ENCODE measurements at places on chromosomes 12 and 14. TPM values are rescaled to one million over a fixed set of nuclear protein-coding genes. Genes with fewer than 3 reads are reported as not detected.

DNA sequence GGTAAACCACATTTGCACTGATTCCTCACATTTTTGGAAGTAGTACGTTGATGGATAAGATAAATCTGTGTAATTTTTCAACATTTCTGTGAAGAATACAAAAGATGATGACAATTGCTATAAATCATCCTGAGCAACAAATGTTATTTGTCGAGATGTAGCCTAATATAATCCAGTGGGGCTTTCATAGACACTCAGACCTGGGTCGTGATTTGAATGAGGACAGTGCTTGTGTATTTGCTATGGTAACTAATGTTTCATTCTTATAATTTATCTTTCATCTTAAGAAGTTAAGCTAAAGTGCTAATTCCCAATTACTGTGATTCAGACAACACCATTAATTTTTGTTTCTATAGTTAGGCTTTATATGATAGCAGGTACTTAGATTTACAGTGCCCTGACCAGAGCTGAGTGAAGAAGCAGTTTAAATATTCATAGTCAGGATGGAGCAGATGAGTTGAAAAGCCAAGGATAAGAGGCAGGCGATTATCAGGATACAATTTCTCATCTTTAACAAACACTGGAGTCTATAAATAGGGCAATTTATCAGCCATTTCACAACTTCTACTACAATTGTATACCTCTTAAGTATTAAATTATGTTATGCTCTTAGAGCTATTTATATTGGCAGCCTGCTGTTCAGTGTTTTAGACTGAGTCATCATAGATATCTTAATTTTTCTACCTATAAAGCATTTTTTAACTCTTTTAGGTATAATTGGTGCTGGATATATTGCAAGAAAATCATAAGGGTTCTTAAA lies 359.9 kb downstream of the TRHDE start:
- DNase-seq: no peak

DNA sequence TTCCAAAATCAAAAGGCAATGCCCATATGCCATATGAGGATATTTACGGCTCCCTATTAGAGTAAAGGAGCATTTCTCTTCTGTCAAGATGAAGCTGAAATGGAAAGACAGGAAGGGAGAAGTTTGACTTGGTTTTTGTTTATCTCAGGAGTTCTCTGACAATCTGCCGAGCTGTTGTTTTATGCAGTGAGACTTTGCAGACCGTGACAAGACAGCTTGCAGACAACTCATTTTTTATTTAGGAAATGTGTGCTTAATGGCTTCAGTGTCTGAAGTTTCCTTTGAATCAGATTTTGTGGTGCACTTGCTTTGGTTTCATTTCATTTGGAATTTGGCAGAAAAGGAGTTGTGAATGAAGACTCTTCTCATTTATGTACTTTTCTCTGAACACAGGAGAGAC lies 145.4 kb downstream of the C12orf50 start:
- DNase-seq: peak; percentile 14

- DNase-seq: peak; percentile 94
Observed at GRCh38 chr12:46372544-46373300, at the start of gene SLC38A2. SLC38A2 (minus strand) TSS chr12:46372773; CDS start chr12:46371293, 1,480 bp downstream.

DNA sequence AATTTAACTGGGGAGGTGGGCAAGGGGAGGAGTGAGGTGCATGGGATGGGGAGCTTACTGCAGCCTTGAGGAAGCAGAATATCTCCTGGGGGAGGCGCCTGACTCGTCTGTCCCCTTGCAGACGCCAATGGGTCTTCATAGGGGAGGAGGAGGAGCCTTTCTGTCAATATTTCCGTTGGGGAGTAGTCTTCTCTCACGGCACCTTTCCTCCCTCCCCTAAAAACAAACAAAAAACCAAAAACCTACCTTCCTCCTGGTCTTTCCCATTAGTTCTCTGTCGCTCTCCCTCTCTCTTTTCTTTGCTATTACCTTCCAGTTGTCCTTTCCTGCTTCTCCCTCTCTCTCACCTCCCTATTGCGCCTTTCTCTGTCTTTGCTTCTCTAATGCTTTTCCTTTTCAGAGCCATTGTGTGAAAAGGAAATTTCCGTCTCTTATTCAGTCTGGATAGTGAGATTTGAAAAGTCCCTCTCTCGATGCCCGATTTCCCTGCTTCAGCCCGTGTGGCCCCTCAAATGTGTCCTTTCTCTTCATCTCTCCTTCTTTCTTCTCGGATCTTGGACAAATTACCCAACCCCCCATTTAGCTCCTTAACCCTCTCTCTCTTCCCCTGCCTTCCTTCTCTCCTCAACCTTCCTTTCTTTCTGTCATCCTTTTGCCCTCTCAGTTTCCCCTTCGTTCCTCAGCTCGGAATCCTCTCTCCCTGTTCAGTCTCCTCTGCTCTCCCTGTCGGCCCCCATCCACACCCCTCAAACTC lies 5.9 kb downstream of the GPR84 start:
- DNase-seq: no peak

DNA sequence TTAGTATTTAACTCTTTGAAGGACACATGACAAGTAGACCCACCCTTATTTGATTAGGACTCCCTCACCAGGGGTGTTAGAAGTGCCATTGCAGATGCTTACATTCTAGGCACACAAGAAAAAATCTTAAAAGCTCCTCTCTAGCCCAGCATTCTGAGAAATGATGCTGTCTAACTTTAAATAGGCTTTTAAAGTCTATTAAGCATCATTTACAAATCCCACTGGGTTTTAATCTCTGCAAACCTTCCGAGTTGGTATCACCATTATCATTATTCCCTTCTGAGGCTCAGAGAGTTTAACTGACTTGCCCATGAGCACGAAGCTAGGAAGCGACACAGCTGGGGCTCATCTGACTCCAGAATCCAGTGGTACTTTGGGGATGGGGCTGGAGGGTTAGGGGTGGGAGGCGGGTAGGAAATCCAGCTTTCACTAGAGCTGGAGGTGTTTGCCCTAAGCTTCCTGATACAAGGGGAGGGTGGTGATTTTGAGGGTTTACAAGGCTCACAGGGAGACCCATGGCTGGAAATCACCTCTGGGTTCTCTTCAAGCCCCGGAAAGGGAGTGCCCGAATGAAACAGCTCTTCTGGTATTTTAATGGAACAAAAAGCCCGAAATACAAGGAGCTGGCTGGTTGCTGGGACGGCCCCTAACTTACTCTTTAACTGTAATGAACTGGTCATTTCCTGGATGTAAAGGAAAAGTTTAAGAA lies 109.2 kb upstream of the FUT8 start:
- DNase-seq: peak; percentile 59

Gene ANO4
- total RNA-seq: not detected

Gene TNFRSF1A
- 209 TPM for total RNA-seq

DNA sequence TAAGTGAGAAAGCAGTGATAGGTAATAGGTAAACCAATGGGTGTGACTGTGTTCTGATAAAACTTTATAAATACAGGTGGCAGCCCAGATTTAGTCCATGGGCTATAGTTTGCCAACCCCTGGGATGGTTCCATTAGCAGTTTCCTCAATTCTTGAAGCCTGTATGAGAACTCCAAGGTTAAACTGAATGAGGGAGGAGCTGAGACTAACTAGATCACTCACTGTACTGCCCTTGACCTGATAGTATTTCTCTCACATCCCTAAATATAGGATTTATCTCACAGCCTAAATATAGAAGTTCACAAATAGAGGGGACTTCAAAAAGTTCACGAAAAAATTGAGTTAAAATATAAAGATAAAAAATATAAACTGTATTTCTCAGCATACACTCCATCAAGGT lies 439.6 kb upstream of the CCDC196 start:
- no peak for DNase-seq

Gene NUAK1
- 7.5 TPM for total RNA-seq

Gene ARHGEF25
- total RNA-seq: 5.7 TPM

GRCh38 chr12:104172570-104172947 lies 34.5 kb upstream of the NFYB start:
- DNase-seq: no peak

- no peak for DNase-seq
Observed at GRCh38 chr14:94857950-94858349, 88.0 kb upstream of the GSC start.

Gene SLC6A13
- 0.20 TPM for total RNA-seq

DNA sequence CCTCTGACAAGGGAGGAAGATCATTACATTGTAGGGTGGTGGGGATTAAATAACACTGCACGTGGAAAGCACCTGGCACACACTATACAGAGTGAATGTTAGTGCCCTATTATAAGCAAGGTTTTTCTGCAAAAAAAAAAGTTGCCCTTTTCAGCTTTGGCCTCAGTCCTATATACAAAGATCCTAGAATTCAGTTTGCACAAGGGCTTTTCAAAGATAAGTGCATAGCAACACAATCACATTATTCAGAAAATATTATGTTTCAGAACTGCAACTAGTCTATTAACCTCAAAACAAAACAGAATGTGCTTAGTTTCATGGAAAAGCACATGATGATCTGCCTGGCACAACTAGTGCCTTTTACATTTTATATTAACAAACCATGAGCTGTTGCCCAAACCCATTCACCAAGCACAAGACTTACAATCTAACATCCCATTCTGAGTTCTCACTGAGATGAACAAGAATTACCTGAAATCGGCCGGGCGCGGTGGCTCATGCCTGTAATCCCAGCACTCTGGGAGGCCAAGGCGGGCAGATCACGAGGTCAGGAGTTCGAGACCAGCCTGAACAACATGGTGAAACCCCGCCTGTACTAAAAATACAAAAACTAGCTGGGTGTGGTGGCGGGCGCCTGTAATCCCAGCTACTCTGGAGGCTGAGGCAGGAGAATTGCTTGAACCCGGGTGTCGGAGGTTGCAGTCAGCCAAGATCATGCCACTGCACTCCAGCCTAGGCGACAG lies 1.8 kb downstream of the TM7SF3 start:
- DNase-seq: no peak
